T-helper 2 cell treated with Interferon-gamma antibody and Interleukin-4, amounts not matched to agents 5 μg/mL and 100 μg/mL, for 36 hours (primary cell): ENCODE measurements at places on chromosomes 1 and 21.

DNA sequence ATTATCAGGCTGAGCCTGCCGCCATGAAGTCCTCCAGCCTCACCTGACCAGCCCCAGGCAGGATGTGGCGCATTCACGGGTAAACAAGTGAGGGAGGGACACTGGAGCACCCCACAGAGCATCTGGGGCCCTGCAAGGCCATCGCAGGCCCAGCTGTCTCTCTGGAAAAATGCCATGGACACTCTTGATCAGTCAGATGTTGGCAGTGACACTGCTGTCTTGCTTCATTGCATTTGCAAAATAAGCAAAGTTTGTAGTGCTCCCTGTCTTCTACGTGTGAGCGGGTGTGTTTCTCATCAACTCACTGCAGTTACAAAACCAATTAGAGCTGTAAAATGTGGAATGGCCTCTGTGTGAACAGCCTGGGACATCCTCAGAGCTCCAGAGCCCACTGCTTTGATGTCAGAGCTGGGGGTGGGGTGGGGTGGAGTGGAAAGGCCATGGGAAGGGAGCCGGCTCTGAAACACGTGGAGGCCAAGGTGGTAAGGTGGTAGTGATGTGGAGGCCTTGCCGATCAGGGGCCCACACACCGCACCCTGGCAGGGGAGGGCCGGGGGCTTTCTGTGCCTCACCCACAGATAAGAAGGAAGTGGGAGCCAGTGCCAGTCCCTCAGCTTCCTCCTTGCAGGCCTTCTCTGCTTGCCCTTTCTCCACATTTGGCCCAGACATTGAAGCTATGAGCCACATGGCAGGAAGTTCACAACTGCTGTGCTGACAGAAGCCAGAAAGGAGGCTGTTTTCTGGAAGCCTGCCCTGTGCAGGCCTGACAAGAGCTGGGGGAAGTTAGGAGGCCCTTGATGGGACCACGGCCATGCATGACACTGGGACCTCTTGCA lies 254.9 kb downstream of the RHOU start:
- no peak for DNase-seq

DNA sequence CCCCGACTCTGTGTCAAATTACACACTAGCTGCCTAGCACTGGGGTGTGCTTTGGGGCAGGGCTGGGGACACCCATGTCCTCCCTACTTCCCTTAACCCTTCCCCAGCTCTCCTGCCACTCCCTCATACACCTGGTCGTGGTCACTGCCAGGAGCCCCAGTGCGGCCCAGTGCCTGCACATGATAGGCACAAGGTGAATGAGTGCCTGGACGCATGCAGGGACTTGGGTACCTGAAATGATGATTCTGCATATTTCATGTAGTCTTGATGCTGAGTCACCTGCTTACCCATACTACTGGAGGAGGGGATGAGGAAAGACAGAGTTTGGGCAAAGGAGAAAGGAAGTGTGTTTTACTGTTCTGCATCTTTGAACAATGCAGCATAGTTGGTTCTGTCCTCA lies 1.5 kb upstream of the VANGL2 start:
- DNase-seq = no peak

GRCh38 chr1:31739346-31739745 lies 24.8 kb downstream of the ADGRB2 start:
- peak; percentile 24 for DNase-seq

GRCh38 chr1:172753964-172754363 lies 95.1 kb downstream of the FASLG start:
- peak; percentile 30 for DNase-seq

- no peak for DNase-seq
Observed at GRCh38 chr1:111323231-111323630, 32.6 kb downstream of the CHIA start.

- DNase-seq = no peak
Observed at GRCh38 chr1:194084755-194085154, 898.3 kb upstream of the B3GALT2 start.

GRCh38 chr1:45785583-45785982 lies 17.8 kb upstream of the MAST2 start:
- DNase-seq = peak; percentile 23

DNA sequence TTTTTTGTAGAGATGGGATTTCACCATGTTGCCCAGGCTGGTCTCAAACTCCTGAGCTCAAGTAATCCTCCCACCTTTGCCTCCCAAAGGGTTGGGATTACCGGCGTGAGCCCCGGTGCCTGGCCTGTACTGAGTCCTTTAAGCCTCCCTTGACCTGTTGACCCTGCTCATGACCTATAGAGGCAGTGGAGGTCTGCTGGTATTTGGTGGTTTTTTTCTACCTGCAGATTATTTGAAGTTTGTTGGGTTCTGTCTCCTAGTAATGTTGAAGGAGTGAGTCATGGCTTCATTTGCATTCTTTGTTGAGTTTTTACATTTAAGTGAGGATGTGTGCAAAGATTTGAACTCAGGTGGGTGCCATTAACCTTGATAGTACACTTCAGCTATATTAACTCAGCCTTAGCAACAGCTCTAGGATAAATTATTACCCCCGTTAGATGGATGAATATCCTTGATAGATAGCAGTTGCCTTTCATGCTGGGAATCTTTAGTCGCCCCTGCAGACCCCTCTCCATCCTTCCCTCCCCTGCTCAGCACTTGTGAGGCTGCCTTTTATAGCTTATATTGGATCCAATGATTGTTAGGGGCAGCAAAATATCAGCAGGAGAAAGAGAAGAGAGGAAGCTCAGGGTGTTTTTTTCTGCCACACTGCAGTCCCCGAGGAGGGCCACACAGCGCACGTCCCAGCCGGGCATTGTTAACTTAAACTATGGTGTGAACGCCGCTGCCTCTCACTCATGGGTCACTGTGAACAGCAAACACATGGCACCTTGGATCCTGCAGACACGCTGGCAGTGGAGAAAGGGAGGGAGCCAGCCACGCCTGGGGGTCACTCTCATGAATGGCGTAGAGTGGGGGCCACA lies 14.9 kb upstream of the NPPB start:
- DNase-seq = no peak

DNA sequence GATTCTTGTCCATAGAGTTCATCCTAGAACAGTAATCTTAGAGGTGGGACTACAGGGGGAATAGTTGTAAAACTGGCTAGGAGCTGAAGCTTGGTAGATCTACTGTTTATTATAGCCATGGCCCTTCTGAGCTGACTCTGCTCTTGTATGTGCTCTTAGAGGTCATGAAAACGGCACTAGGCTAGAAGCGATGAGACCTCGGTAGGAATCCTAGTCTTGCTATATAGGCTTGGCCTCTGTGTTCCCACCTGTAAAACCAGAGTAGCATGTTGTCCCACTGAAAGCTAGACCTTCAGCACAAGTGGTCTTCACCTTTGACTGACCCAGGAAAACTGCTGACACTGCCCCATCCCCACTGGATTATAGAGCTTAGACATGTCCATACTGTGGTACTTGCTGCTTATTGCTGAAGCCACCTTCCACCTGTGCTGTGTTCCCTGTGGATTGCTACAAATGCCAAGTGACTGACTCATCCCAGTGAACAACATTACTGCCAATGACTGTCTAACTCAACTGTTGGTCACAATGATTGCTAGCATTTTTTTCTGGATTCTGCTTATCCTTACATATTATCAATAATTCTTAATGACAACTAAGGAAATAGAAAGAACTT lies 23.0 kb upstream of the PIGC start:
- no peak for DNase-seq

- DNase-seq = no peak
Observed at GRCh38 chr1:18489417-18490143, 8.8 kb downstream of the KLHDC7A start.

DNA sequence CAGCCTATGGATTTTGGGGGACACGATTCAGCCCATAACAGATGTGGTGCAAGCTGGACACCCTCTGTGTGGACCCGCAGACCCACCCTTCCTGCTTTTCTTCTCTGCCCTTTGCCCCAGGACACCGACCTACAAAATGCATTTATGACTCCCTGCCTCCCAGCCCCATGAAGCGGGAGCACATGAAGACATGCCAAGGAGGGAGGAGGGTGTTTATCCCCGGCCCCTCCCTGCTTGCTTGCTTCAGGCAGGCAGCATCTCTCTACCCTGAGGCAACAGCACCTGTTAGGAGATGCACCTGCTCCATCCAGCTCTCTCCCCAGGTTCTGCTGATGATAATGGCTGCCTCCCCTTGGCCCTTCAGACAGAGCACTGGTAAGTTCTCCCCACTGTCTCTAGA lies 187.5 kb downstream of the PSMG1 start:
- no peak for DNase-seq

GRCh38 chr1:83692524-83693381 lies 306.2 kb downstream of the TTLL7 start:
- no peak for DNase-seq

DNA sequence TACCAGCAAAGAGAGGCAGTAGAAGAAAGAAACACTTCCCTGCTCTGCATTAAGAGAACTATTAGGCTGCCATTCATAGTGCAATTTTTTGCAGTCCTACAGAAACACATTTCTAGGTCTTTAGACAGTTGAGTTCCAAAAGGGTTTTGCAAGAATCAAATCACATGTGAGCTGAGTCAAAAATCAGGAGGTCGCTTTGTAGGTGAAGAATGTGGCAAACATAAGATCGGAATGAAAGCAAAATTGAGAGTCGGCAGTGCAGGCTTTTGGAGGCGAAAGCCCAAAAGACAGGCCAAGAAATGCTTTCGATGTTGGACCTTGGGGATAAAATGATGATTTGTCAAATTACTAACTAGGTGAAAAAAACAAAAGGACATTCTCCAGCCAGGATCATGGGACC lies 213.5 kb upstream of the NRIP1 start:
- DNase-seq = no peak

DNA sequence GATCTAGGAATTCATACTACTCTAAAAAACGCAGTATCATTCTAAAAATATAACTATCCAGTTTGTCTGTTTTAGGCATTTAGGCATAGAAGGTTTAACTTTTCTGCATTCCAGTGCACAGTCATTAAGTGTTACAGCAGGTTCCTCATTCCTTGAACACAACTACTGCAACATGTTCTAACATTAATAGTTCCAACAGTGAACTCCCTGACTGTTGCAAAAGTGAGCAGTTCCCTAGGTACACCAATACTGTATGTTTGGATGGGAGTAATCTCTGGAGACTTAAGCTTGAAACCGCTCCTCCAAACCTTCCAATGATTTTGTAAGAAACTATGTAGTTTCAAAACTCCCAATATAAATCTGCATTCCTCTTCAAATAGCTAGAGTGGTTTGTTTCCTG lies 46.2 kb downstream of the UCHL5 start:
- no peak for DNase-seq

DNA sequence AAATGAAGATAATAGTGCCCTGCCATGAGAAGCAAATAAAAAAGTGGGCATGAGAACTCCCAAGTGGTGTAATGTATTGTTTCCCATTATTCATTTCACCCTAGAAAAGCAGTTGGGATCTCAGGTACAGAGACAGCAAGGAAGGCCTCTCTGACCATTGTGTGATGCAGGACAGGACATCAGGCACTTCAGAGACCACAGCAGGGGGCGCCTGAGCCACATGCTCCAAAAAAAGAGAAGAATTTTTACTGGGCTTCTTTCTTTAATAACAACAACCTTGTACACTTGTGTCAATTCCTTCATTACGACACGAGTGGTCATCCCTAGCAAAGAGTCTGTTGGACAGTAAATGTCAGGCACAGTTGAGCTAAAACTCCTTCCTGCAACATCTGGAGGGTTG lies 533.3 kb downstream of the OMA1 start:
- DNase-seq = no peak

GRCh38 chr1:27906759-27907158 lies 28.0 kb upstream of the SMPDL3B start:
- no peak for DNase-seq

DNA sequence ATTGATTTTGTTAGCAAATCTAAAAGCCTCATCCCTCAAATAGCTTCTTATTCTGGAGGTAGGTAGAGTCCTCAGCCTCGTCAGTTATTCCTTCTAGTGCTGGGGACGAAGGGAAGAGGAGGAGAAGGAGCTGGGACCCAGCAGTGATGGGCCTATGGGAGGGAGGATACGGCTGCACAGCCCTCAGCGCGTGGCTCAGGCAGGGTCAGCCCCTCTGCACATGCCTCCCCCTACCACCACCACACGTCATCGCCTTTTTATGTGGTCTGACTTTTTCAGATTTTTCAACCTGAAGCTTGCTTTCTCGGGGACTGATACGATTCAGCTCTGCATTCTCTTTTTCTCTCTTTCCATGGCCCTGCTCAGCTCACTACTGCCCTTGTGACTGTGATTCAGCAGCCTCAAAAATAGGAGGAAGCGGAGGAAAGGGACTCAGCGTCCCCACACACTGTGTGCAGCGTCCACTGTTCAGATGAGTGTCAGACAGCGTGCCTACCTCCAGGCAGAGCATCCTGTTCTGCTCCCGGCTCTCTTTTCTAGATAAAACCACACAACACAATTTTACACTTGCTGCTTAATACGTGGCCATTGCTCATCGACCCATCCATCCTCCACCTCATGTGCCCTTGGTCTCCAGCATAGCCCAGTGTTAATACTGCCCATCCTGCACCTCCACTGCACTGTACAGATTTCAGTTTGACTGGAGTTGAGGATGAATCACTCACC lies 827 bp downstream of the OR2B11 start:
- DNase-seq = no peak

- DNase-seq = no peak
Observed at GRCh38 chr1:37720231-37721130, 28.2 kb downstream of the CDCA8 start.

DNA sequence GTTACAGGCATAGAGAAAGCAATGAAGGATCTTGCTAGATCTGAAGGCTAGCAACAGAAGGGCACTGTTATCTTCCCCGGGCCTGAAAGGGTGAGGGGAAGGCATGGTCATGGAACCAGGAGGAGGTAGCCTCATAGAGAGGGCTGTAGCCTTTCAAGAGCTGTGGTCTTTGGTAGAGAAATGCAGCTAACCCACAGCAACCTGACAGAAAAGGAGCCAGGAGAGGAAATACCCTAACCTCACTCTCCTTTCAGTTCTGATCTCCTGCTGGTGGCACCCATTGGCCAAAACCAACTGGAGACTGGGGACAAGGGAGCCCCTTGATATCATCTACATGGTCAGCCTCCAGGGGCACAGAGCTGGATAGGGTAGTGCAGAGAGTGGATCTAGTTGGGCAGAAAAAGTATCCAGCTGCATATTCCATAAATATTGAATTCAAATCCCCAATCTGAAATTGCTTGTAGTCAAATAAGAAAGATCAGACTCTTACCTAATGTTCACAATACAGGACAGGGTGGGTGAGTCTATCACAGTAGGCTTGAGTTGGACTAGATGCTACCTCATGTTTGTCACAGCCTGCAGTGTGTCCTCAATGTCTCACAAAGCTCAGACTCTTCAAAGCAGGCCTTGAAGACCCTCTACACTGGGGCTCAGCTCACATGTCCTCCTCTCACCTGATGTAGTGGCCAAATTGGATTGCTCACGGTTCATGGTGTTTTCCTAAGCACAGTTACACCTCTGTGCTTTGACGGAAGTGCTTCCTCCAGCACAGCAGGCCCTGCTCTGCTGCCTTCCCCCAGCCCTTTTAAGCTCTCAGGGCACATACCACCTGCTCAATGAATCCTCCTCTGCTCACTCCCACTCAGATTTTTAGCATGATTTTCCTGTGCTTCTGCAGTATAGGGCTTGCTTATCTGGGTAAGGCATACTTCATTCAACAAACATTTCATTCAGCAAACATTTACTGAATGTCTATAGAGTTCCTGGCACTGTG lies 74.1 kb upstream of the JUN start:
- DNase-seq = peak; percentile 21
